ENCODE measurements at places on chromosomes 6 and 20.

GRCh38 chr6:33717934-33718455 is 6.5 kb upstream of the UQCC2 start:
- no peak for DNase-seq

DNA sequence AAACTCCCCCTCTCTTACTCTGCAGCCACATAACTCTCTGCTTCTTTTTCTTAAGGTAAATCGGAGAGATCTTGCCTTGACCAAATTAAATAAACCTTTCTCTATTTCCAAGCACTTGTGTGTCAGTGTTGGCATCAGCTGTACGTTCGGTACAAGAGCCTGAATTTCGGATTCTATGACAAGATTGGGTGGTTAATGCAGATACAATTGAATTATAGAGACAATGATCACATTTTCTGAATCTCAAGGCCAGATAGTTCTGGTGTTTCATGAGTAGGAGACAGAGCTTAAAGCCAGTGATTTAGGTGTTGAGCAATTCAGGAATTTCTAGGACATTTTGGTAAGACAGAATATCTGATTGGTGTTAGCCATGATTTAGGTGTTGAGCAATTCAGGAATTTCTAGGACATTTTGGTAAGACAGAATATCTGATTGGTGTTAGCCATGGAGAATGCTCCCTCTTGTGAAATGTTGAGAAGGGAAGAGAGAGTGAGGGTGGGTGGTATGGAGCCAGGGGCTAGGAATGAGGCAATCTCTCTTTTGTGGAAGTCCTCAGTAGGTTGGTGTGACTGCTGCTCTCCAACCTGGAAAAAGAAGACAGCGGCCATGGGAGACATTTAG is 5.1 kb downstream of the SPINT3 start:
- DNase-seq: no peak

DNA sequence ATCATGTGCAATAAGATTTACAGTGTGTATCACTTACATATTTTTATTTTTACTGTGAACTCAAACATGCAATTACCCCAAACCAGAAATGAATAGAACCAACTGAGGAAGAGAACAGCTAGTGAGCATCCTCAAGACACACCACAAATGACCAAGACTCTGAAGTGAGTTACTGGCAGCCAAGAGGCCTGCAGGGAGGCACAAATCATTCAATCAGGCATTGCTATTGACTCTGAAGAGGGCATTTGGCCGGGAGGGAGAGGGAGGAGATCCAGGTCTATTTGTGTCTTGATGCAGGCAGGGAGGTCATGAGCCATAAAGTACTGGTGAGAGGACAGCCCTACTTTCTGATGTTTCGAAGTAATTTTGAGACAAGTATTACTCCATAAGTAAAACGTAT is 257.7 kb downstream of the BCKDHB start:
- no peak for DNase-seq

DNA sequence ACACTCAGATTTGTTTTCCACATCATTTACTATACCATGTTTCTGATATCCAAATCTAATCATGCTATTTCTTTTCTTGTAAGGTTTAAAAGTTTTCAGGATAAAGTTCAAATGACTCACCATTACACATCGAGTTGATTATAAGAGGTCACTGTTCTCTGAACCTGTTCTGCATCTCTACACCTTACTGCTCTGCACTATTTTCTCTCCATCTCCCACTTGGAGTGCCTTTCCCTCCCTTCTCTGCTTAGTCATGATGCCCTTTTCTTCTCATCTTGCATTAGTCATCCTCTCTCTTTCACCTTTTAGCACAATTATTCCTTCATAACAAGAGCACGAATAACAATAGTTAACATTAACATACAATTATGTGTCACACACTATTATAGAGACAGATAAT is 37.5 kb upstream of the FUT9 start:
- DNase-seq: no peak

DNA sequence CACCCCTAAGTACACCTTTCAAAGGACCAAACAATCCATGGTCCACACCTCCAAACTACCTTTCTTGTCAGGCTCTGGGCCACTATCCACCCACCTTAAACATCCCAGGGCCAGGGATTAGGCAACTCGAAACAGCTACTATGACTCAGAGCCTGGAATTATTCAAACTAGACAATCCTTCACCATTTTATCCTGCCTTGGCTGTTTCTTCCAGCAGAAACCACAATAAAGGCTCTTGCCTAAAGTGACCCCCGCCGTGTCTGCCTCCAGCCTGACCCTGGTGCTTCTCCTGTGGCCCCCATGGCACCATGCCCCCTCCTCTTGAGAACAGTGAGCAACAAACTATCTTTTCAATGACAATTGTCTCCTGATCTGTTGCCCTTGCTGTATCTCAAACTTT is 195.5 kb downstream of the EPM2A start:
- DNase-seq: no peak

DNA sequence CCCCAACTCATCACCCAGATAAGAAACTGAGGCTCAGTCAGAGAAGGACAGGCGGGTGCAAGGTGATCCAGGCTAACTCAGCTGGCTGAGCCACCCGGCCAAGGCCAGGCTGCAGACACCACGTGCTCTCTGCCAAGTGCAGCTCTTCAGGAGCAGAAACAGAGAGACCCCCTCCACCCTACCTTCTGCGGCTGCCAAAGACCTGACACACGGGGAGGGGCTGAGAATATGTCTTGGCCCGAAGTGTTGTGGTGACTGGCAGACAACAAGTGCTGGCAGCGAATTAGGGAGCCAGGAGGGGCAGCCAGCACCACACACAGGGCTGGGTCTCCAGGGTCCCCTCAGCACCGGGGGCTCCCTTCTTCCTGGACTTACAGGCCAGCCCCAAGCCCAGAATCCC is 22.5 kb downstream of the PREX1 start:
- DNase-seq: no peak

DNA sequence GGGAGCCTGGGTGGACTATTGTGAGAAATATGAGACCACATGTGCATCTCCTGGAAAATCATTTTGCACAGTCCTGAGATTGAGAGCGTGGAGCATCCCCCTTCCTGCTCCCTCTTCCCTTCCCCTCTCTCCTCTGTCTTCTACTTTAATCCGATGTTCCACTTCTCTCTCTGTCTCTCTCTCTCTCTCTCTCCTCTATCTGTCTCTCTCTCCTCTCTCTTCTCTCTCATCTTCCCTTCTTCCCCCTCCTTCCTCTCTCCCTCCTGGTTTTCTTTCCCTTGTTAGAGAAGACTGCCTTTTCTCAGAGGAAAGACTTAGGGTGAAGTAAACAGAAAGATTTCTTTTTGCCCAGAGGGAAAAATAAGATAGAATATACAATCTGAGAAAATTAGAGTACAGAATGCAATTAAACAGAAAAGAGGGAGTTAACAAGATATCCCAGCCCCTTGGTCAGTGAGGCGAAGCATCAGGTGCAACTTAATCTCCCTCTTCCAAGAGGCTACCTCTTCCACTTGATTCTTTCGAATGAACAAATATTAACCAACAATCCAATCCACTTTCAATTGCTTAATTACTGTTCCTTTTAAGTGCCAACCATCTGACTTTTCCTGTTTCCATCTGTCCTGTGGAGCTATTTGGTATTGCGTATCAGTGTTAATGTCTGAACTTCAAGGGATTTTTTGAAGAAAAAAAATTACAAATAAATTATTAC is 14.6 kb downstream of the KHDC1 start:
- no peak for DNase-seq

DNA sequence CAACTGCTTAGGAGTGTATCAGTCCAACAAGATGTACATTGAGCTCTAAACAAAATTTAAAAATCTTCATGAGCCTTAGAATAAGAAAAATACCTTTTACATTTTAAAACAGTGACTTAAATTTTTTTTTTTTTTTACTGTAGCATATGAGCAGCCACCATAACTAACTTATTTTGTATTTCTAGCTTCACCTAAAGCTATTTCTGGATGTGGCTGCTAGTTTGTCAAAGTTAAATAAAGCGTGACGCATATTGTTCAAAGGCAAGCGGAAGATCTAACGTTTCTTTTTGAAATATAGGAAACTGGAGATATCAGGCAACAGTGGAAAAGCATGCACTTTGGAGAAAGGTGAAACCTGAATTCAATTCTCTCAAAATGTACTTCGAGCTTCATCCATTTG is 3.3 kb upstream of the IL22RA2 start:
- DNase-seq: no peak

DNA sequence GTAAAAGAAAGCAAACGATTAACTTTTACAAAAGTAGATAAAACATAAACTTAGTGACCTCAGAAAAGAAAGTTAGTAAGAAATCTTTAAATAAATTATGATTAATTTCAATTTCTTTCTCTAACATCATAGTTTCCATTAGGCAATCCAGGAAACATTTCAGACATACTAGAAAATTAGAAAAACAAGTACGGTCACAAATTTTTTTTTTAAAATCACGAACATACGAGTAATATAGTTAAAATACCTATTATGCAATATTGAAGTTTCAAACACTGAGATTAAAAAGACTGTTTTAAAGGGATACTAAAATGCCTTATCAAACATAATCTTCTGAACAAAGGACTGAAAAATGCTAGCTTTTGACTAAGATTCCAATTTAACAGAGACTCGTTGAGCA is 26.2 kb downstream of the NOL7 start:
- no peak for DNase-seq

DNA sequence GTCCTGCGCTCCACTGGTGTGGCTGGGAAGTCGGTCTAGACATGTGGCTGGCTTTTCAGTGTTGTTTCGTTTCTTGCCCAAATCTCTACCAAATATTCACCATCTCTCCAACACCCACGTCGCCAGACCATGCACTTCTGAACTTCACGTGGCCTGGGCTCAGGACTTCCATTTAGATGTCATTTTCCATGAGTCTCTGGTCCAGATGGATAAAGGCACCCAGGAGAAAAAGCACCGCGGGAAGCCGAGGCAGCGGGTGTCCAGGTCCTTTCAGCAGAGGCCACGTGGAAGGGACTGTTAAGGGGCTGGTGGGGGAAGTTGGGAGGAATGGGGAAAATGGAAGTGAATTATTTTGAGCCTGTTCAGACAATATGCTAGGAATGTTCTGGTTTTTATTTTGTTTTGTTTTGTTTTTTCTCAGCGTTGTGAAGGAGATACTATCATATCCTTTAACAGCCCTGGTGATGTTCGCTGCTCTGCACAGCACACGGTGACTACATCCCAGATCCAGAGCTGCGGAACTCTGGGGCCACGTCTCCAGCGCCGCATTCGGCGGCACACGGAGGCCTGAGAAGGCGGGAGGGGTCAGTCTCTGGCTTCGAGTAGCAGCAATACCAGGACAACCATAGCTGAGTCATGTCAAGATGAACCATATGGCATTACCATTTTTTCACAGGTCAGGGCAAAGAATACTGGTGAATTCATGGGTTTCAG is 230.3 kb downstream of the THBS2 start:
- no peak for DNase-seq

GRCh38 chr6:144285548-144285797 is 338 bp downstream of the UTRN start:
- DNase-seq: no peak

DNA sequence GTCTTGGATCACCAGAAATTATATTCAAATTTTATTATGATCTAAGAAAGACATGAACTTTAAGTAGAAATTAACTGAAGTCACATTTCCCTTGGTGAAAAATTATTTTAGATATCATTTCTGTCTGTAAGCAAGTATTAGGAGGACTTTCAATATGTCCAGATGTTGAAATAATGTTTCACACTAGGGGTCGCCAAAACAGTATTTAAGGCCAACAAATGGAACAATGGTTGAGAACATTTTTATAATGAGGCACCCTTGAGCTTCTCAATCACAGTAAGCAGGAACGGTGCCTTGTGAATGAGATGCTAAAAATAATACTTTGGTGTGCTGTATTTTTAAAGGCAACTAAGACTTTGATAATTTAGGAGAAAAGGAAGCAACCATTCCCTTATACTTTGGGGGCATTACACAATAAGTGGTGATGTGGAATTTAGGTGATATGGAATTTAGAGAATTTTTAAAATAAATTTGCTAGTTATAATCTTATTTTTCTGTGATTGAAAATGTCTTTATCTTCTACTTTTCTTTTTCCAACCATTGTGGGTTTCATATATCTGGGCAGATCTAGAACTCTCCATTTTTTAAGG is 9.6 kb upstream of the SF3B5 start:
- DNase-seq: peak; percentile 56

- DNase-seq: no peak
Observed at GRCh38 chr20:36343641-36344040, 37.5 kb downstream of the DLGAP4 start.

- no peak for DNase-seq
Observed at GRCh38 chr20:13865791-13866351, 81.0 kb downstream of the NDUFAF5 start.

DNA sequence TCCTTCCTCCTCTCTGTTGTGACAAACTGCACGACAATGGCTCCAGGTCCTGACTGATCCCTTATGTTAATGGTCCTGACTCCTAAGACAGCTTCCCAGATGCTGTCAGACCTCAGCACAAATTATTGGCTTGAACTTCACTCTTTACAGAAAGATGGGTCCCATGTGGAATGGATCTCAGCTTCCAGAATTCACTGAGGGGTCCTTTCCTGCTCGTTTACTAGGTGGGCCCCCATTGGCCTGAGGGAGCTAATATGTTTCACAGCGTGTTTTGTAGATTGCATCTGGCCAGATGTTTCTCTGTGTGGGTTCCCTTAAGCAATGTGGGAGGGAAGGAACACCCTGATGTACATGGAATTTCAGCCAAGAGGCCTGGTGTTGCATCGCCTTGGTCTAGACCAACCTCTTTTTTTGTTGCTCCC is 826.6 kb downstream of the MAFB start:
- DNase-seq: no peak

GRCh38 chr6:150036081-150036480 is 10.7 kb upstream of the RAET1L start:
- no peak for DNase-seq

DNA sequence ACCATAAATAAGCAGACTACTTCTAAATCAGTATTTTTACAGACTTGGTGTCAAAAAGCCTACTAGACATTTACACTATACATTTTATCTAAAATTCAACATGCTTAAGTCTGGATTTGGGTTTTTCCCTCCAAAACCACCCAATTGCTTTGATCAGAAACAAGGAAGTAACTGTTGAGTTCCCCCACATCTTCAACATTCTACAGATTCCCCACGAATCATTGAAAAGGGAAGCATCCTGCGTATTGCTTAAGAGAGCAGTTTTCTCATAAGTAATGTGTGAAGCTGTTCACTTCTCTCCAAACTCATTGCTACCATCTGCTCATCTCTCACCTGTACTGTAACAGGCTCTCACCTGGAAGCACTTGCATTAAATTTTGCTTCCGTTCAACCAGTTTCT is 36.4 kb upstream of the RNF144B start:
- DNase-seq: no peak

GRCh38 chr6:158068156-158068892 is 86.7 kb downstream of the SYNJ2 start:
- no peak for DNase-seq

- DNase-seq: no peak
Observed at GRCh38 chr6:117270055-117270842, 4.9 kb downstream of the VGLL2 start.

GRCh38 chr6:36929607-36930006 is 24.9 kb upstream of the PI16 start:
- DNase-seq: peak; percentile 4

Measured in right renal cortex interstitium (tissue), 3 donors.